ENCODE measurements at places on chromosomes 3 and 15. TPM values are rescaled to one million over a fixed set of nuclear protein-coding genes. Genes with fewer than 3 reads are reported as not detected.

DNA sequence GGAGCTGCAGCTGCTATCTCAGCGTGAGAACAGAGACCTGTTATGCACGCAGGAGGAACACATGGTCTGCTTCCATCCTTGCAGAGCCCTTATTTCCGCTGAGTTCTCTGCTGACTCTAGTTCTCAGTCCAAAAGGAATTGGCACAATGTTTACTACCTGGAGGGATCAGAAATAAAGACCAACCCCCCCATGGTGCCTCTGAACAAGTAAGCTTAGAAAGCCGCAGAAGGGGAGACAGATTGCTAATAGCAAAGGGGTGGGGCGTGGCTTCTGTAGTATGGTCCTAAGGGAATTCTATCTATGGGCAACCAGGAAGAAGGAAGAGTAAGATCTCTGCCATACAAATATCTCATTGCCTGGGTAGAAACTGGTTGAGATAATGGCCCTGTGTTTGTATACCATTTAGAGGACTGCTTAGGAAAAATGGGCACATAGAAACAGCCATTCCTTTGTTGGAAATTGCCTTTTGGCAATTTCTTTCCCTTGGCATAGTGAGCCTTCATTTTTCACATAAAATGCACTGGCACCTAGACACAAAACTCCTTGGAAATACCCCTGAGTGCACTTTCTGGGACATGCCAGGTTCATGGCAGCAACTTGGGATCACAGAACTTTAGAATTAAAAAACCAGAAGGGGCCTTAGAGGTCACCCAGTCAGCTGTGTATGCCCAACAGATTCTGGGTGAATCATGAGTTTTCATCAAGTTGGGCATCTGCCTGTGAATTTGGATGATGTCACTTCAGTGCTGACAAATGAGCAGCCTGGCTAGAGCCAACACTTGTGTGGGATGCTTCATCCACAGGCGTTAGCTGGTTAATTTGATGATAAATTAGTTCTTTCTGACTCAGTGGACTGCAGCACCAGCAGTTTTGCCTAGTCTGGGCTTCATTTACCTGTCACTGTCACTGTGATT, 57.4 kb upstream of the STXBP5L start:
- no peak for DNase-seq
- no peak overlapping the region for H3K27ac ChIP-seq
- H3K4me1 ChIP-seq = no peaks in the 10 kb centered on the region
- H3K27me3 ChIP-seq = peaks cover 21% of the 10 kb centered on the region
- H3K36me3 ChIP-seq = no peaks in the 10 kb centered on the region

DNA sequence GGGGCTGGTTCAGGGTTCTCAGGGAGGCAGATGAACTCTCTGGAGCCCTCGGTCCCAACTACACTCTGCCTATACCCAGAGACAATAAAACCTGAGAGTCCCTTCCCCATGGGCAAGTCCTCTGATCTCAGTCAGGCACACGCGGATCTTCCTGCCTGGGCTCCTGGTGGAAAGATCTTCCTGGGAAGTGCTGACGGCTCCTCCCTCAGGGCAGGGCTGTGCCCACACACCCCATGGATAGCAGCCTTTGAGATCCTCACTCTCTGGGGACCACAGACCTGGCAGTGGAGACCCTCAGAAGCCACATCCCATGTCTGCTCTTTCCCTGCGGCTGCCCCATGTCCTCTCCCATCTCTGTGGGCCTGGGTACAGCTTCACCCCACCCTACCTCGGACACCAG, 10.4 kb downstream of the SH2D7 start:
- H3K4me1 ChIP-seq = peaks cover 43% of the 10 kb centered on the region
- H3K27ac ChIP-seq = peak overlapping the region; percentile 84
- no peak overlapping the region for H3K4me3 ChIP-seq
- DNase-seq = no peak
- H3K36me3 ChIP-seq = no peaks in the 10 kb centered on the region

GRCh38 chr3:162094301-162094700, 597.7 kb downstream of the OTOL1 start:
- H3K4me3 ChIP-seq = no peak overlapping the region
- H3K4me1 ChIP-seq = no peaks in the 10 kb centered on the region
- DNase-seq = no peak
- no peak overlapping the region for H3K27ac ChIP-seq
- no peaks in the 10 kb centered on the region for H3K27me3 ChIP-seq

Gene PSMA4
- total RNA-seq = 338 TPM

Gene CCDC9B
- 0.62 TPM for total RNA-seq
